A172 (cell line): ENCODE measurements at places on chromosomes 1 and 21. TPM values are rescaled to one million over a fixed set of nuclear protein-coding genes. Genes with fewer than 3 reads are reported as not detected.

DNA sequence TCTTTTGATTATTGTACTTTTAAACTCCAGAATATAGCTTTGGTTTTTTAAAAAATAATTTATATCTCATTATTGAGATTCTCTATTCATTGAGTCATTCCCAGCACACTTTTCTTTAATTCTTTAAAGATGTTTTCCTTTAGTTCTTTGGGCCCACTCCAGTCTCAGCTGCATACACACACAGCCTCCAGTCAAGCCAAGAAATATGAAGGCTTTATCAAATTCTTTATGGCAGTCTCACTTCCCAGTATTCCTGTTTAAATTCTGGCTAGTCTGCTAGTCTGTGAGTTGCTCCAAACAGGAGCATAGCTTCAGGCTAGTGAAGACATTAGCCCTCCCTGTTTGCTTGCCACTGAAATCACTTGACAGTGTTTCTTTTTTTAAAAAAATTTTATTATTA lies 61.2 kb downstream of the CRP start:
- DNase-seq = no peak

- DNase-seq = no peak
Measured at GRCh38 chr1:49199564-49199963, 422.9 kb upstream of the BEND5 start.

DNA sequence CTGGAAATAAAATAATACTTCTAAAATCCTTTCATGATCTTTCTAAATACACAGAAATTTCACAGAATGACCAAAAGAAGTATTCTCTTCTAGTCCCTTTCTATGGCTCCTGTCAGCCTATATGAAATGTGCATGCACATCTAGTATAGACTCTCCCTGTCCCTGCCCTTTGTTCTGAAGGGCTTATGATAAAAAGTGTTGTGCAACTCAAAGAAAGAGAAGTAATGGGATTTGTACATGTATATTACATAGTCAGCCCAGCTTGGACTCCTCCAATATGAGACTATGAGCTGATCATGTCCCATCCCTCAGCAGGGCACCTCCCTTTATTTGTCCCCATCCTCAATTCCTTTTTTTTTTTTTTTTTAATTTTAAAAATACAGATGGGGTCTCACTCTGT lies 42.1 kb upstream of the LAX1 start:
- DNase-seq = no peak

DNA sequence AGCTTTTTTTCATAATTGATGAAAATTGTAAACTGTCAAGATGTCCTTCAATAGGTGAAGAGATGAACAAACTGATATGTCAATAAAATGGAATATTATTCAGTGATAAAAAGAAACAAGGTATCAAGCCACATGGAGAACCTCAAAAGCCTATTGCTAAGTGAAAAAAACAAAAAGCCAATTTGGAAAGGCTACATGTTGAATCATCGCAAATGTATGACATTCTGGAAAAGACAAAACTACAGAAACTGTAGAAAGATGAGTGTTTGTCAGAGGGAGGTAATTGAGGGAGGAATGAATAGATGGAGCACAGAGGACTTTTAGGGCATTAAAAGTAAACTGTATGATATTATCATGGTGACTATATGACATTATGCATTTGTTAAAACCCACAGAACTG lies 34.5 kb upstream of the USP25 start:
- no peak for DNase-seq

DNA sequence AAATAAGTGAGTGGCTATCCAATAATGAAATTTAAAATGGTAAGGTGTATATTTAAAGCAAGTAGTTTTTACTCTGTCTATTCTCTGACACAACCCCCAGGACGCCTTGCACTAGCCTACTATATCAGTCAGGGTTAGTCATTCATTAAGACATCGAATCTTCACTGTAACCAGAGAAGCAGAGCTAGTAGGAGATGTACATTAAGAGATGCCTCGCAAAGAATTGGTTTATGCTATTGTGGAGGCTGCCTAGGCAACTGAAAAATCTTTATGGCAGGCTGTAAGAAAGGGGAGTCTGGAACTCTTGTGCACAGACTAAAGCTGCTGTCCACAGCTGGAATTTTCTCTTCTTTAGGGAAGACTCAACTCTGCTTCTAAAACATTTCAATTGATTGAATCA lies 28.8 kb downstream of the NTNG1 start:
- no peak for DNase-seq

NEGR1 gene
- 0.03 TPM in 1 of 2 replicates, not detected in the other for total RNA-seq
